ENCODE measurements at places on chromosomes 2 and 18.

- DNase-seq: peak; percentile 9
These were observed 44.0 kb downstream of the CAPN13 start for GRCh38 chr2:30763151-30763660.

- no peak for DNase-seq
These were observed 27.1 kb downstream of the SMIM21 start for GRCh38 chr18:75400366-75400765.

- peak; percentile 44 for DNase-seq
These were observed 204.0 kb downstream of the PARD3B start for GRCh38 chr2:204749319-204749718.

DNA sequence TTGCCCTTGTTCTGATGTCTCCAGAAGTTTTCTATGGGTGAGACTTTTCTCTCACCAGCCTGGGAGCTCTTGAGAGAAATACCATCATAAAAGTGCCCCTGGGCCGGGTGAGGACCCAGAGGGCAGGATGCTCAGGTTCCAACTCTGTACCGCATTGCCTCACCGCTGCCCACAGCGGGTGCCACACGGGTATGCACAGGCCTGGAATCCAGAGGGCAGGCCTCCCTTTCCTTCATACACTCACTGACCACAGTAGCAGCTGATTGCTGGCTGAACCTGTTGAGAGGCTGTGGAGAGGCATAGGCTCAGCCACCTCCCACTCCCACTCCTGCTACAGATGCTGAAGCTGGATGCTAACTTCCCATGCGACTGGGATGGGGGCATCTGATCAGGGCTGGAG lies 293.8 kb downstream of the CYP26B1 start:
- no peak for DNase-seq

DNA sequence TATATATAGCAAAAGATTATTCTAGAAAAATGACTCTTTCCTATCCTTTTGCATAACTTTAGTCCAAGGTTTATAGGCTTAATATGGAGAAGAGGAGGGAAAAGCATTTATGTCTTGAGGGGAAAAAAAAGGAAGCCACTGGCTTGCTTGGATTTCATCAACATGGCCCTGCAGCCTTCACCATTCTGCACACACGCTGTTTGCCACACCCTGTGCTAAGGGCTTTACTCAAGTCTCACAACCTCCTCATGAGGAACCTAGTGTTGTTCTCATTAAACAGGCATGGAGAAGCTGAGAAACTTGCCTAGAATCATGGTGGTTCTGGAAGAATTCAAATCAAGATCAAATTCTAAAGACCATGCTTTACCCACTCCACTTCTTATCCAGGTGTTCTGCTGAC lies 117.3 kb upstream of the TTC39C start:
- DNase-seq: no peak

- peak; percentile 48 for DNase-seq
These were observed 1.8 kb downstream of the MEMO1 start for GRCh38 chr2:32008805-32009515.

DNA sequence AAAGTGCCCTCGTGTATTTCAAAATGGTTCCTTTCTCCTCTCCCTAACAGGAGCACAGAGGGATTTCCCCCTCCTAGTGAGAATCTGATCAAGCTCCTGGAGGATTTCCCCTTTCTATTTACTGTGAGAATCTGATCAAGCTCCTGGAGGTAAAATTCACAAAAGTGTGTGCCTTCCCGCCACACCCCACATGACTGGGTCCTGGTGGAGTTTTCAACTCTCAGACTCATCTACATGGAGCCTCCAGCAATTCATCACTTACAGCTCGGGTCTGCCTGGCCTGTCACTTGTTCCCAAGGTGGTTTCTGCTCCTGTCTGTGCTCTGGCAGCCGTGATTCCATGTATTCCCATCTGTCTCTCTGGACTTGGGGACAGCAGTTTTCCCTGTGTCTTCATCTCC lies 590.7 kb downstream of the FBXO15 start:
- DNase-seq: no peak

GRCh38 chr2:199602896-199603717 lies 145.4 kb upstream of the SATB2 start:
- DNase-seq: no peak

GRCh38 chr2:45194596-45194995 lies 185.3 kb upstream of the SIX2 start:
- DNase-seq: no peak

DNA sequence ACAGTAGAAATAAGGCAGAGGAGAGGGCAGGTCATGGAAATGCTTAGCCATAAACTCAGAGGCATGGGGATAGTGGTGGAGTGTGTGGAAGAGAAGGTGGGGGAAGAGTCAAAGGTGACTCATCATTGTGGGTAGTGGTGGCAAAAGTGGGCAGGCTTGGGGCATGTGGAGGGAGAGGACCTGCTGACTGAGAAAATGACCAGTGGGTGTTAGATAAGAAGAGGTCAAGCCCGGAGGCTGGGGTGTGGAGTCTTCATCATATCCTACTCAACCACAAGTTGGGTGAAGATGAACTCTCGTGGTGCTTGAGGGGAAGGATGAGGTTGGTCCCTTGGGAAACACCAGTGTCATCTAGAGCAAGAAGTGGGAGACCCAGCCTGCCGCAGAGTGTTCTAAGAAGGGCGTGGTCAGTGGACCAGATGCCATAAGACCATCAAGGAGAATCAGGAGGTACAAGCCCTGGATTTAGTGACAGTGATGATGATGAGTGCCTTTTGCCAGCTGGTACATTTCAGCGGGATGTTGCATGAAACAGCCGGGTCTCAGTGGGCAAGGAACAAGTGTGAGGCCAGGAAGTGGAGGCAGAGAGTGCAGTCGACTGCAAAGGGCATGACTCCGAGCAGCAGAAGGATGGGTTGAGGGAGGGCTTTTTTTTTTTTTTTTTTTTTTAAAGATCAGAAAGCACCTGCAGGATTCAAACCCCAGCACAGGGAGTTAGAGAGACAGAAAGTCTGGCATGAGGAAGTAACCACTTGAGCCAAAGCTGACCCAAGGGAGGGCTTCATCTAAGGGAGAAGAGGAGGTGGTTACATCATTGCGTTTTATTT lies 122.6 kb upstream of the SPRED2 start:
- peak; percentile 45 for DNase-seq

- DNase-seq: no peak
These were observed 64.5 kb downstream of the ASAP2 start for GRCh38 chr2:9271091-9271490.

DNA sequence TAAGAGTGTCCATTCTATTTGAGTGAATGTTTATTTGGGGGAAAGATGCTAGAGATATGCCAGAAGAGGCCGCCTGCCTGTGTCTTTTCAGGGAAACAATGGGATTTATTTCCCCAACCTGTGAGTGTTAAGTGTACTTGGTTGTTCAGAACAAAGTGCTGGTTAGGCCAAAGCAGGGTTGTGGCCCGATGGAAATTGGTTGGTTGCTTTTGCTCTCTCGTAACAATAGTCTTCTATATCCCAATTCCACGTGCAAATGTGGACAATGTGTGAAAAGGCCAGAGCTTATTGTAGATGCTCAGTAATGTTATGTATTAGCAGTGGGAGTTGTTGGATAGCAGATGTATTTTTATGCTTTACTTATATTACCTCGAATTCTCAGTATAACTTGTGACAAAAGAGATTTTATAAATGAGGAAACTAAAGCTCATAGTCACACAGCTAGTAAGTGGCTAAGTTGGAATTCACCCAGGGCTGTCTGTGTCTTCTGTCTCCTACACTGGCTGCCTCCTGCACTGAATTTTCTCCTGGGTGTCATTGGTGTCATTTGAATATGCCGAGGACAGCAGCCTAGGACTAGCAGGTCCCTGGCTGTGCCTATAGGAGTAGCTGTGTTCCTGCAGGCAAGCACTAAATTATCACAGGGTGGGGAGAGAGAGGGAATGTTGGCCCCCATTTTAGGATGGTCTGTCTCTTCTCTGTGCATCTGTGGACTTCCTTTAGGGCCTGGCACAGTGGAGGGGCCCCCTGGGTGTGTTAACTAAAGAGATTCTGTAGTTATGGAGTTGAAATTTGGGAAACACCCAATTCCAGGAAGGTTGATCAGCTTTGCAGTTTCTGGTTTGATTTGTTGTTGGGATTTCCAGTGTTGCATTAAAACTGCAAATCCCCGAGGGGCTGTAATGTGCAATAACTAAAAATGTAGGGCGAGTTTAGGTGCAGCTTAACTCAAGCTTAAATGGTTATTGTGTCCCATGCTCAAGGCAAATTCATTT lies 21.6 kb downstream of the GPD2 start:
- no peak for DNase-seq

GRCh38 chr2:235498541-235498940 lies 4.7 kb downstream of the AGAP1 start:
- DNase-seq: no peak

DNA sequence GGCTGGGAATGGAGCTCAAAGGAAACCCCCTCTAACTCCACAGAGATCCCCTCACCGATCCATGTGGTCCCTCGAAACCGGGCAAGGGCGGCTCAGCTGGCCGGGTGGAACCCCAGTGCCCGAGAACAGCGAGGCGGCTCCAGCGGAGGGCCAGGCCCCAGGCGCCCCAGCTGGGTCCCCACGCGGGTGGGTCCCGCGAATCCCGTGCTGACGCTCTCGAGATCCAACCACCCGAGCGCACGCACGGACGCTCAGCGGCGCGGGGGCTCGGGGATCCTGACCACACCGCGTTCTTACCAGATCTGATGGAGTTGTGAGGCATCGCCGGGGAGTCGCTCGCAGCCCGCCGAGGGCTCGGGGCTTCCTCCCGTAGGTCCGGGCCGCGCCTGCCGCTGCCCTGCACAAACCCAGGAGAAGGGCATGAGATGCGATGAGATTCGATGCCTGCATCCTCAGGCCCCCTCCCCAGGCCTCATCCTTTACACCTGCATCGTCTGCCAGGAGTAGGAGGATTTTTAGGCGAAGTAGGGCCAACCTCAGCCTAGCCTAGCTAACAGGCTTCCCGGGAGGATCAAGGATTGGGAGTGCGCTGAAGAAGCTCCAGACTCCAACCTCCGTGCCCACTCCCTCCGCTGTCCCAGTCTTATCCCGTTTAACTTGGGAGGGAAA lies 514 bp downstream of the PAX8 start:
- DNase-seq: no peak

GRCh38 chr2:219125886-219126270 lies 34.7 kb downstream of the NHEJ1 start:
- DNase-seq: no peak

- no peak for DNase-seq
These were observed 440.1 kb downstream of the ZEB2 start for GRCh38 chr2:144079803-144080202.

- DNase-seq: no peak
These were observed 1.9 kb downstream of the DOK6 start for GRCh38 chr18:69402533-69402989.

DNA sequence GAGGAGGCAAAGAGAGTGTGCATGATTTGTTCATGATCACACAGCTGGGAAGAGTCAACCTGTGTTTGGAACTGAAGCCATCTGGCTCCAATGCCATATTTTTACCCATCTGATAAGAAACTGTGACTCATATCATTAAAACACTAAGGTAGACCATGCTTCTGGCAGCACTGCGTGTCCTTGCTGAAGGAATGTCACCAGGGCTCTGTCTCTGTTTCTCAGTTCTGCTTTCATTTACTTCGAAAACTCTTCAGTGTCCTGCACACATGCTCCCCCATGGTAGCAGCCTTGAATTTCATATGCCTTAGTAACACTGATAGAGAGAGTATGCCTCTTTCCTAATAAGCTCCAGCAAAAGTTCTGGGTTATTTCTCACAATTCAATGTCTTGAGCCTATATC lies 830.4 kb downstream of the DCDC2C start:
- no peak for DNase-seq

GRCh38 chr18:60892441-60892840 lies 440.8 kb upstream of the CDH20 start:
- DNase-seq: no peak

DNA sequence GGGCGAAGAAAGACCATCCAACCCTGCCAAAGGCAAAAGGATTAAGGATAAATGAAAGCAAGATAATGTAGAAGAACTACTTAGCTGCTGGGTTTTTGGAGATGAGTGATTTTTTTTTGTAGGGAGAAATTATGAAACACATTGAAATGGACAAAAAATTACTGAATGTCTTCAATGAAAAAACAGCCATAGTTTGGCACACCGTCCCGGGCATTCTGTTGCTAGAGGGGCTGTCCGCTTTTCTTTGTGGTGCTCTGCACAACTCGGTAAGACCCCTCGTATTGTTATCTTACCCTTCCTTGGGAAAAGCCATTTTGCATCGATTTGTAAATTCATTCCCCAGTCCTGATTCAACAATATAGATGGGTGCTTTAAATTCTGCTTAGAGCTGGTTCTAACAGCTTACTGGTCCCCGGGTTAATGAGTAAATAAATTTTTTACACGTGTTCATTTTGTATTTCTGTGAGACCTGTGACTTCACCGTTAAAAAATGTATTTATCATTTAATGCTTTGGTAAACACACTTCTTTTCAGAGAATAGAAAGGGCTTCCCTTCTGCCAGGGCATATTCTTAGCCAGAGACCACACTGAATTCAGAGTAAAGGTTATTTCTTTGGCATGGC lies 912 bp upstream of the LAPTM4A start:
- peak; percentile 55 for DNase-seq

- no peak for DNase-seq
These were observed 309.7 kb downstream of the RAD51AP2 start for GRCh38 chr2:17208511-17208910.

DNA sequence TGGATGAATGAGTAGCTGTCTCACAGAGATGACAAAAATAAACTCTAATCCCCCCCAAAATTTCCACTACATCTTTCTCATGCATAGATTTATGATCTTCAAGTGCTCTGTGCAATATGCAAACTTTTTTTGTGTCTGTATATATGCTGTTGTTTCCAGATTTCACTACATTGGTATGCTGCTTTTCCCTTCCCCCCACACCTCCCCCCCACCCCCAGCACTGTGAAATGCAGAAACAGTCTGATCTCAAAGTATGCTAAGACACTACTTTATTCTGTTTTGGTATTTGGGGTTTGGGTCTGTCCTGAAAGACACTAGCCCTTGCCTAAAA lies 524 bp upstream of the KLHL14 start:
- no peak for DNase-seq

DNA sequence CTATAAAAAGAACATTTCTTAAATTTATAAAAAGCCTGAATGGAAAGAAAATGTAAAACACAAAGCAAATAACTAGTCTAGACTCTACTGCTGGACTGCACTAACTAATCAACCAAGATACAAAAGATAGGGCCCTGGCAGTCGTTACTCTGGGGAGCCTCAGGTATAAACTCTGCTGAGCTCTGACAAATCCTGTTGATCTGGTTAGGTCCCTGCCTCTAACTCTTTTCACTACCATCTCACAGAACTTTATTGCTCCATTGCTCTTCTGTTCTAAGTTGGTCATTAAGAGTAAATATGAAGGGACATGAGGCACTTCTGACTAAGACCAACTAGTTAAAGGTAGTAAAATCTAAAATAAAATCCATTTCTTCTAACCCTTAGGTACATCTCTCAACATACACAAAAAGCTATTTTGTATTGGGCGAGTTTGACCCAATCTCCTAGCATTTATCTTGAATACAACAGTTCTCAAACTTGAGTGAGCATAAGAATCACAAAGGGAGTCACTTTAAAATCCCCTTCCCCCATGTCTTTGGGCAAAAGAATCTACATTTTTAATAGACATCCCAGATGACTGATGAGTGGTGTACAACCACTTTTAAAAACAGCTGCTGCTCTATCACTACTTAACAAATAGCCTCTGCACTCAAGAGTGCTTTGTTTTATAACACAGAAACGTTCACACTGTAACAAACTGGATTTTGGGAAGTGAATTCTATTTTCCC lies 2.5 kb downstream of the CHN1 start:
- no peak for DNase-seq

All from HFFc6 (cell line).